ENCODE measurements at places on chromosomes 7 and 10. TPM values are rescaled to one million over a fixed set of nuclear protein-coding genes. Genes with fewer than 3 reads are reported as not detected.

- peak; percentile 84 for DNase-seq
Measured at GRCh38 chr10:109892931-109893330, 30.4 kb downstream of the XPNPEP1 start.

The SLC29A4 gene
- 2.2 TPM for total RNA-seq

The PIP gene
- 1,475 TPM for total RNA-seq

The C10orf143 gene
- 4.9 TPM for total RNA-seq

DNA sequence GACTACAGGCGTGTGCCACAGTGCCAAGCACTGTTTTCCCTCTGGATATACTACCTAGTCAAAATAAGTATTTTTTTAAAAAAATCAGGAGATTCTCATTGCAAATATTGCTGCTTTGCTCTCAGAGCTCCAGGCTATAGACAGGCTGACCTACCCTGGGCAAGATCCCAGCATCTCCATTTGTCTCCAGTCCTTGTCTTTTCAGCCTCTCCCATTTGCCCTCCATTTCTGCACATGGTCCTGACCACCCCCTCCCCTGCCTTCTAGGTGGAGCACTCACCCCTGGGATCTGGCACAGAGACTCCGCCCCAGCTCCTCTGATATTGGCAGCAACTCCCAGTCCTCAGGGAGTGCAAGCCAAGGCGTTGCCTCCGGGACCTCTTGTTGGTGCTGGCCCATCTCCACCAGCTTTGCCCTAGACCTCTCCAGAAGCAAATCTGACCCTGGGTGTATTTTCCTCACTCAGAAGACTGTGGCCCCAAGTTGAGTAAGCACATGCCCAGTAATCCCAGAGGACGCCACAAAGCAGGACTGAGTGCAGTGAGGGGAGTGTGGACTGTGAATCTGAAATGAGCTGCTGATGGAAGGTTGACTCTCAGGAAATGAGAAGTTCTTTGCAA is 120.6 kb downstream of the MTPAP start:
- no peak for DNase-seq

The ANXA8 gene
- 194 TPM for total RNA-seq

DNA sequence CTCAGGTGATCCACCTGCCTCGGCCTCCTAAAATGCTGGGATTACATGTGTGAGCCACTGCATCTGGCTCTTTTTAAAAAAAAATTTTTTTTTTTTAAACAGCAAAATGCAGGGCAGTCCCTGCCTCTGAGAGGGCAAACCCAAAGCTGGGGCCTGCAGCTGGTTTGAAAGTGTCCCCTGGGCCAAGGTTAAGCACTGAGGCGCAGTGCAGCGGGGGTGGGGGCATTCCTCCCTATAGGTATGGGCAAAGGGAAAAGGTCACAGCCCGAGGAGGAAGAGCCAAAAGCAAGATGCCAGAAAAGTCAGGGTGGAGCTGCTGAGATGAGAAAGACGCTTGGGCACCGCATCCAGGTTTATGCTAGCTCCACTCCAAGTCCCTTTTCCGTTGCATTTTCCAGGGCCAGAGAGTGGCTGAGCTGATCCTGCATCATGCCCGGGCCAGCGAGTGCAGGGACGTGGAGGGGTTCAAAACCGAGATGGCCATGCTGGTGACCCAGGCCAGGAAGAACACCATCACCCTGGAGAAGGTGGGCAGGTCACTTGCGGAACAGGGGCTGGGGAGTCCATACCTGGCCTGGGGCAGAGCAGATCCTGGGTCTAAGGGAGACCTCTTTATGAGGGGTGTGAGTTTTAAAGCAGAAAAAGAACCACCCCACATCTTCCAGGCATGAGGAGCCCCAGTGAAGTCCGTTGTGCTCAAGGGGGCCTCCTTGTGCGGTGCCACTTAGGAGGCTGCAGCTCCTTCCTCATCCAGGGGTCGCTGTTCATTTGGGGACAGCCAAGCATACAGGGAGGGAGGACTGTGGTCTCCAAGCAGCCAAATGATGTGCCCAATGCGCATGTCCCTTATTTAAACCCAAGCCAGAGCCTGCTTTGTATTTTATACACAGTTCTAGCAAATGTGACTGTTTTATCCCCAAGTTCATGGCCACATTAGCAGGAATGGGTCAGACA is 7.0 kb upstream of the NDUFB2 start:
- DNase-seq, result peak; percentile 77

DNA sequence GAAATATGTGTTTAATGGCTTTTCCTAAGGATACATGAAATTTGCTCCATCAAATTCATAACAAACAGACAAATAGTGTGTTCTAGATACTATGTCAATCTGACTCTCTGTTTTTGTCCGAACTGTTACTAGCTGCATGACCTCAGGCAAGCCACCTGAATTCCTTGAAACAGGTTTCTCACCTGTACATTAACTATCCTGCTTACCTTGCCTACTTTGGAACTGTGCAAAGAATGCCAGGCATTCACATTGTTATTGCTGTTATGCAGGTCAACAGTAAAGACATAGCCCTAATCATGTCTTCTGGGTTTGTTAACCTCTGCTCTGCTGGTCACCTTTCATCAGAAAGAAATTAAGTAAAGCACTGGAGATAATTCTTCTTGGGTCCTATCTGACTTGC is 1283.9 kb upstream of the CELF2 start:
- no peak for DNase-seq

DNA sequence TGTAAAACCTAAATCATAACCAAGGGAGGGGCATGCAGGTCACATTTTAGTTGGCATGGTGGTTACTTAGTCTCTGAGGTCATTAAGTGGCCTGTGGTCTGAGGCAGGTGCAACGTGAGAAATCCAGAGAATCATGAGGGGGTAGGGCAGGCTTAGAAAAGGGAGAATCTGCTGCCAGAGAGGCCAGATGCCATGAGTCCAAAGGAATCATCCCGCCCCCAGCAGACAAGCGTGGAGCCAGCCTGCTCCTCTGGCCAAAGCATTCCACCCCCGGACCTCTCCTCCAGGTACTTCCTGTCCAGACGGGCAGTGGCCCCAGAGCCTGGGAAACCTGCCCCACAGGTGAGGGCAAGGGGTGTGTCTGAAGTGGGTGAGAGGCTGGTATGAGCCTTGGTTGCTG is 196.4 kb upstream of the ZNF32 start:
- no peak for DNase-seq

The PPP1R3A gene
- total RNA-seq, result not detected

Data from suprapubic skin (tissue), 4 donors.